Gastroesophageal sphincter (tissue), 4 donors: ENCODE measurements at places on chromosomes 2 and 18.
A peak's percentile ranks its signal among the peaks of the same experiment; 100 is the strongest.

- peaks cover 19% of the 10 kb centered on the region for H3K27me3 ChIP-seq
- H3K27ac ChIP-seq: no peak overlapping the region
- no peaks in the 10 kb centered on the region for H3K36me3 ChIP-seq
Measured at GRCh38 chr2:240519396-240520129, 38.2 kb downstream of the ANKMY1 start.

- H3K27me3 ChIP-seq: no peaks in the 10 kb centered on the region
Measured at GRCh38 chr2:204357286-204357685, 188.0 kb upstream of the PARD3B start.

DNA sequence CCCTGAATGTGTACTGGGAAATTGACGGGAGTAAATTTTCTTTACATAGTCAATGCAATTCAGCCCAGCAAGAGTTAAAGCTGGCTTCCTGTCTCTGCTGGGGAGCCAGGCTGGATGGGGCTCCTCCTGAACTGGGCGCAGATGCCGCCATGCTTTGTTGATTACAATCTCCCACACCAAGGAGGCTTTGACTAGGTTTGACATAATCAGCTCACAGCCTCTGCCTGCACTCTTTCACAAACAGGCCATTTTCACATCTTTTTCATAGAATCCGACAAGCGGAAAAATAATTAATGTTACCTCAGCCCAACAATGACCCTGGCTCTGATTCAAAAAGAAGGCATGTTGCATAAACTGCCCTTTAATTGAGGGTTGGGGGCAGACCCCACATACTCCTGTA is 54.3 kb downstream of the FOXI3 start:
- H3K4me3 ChIP-seq: no peak overlapping the region
- no peak overlapping the region for H3K27ac ChIP-seq
- ATAC-seq: no peak

GRCh38 chr18:73509460-73509859 is 638.2 kb downstream of the FBXO15 start:
- no peaks in the 10 kb centered on the region for H3K36me3 ChIP-seq
- H3K4me3 ChIP-seq: no peak overlapping the region
- no peak for ATAC-seq
- no peaks in the 10 kb centered on the region for H3K27me3 ChIP-seq

GRCh38 chr2:169619946-169620345 is 35.8 kb downstream of the PPIG start:
- no peaks in the 10 kb centered on the region for H3K36me3 ChIP-seq
- no peaks in the 10 kb centered on the region for H3K27me3 ChIP-seq
- no peaks in the 10 kb centered on the region for H3K4me1 ChIP-seq
- no peak for ATAC-seq

DNA sequence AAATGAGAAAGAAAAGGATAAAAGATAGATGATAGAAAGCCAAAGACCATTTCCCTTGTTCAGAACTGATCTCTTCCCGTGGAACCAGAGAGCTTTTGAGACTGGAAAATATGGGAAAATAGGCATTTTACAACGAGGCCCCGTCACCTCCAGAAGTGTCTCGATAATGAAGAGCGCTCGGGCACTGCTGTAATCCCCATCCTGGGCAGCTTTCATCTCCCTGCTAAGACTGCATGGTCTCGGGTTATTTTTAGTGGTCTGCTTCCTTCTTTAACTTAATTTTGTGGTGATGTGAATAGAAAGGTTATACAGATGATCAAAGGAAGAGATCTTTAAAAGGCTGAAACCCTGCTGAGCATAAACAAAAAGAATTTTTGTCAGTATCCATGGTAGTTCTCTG is 176.6 kb downstream of the METTL4 start:
- no peak overlapping the region for H3K27ac ChIP-seq
- no peaks in the 10 kb centered on the region for H3K27me3 ChIP-seq
- no peak overlapping the region for H3K4me3 ChIP-seq

GRCh38 chr2:157182834-157183396 is 74.6 kb upstream of the GALNT5 start:
- H3K27ac ChIP-seq: no peak overlapping the region
- no peaks in the 10 kb centered on the region for H3K36me3 ChIP-seq
- ATAC-seq: peak; percentile 72
- no peaks in the 10 kb centered on the region for H3K4me1 ChIP-seq
